ENCODE measurements at places on chromosomes 5 and 9.

GRCh38 chr5:139696167-139696893, 48.2 kb downstream of the CXXC5 start:
- H3K4me3 ChIP-seq, result peak overlapping the region; percentile 28
- peak overlapping the region; percentile 96 for H3K27ac ChIP-seq
- no peak for DNase-seq
- H3K27me3 ChIP-seq, result no peaks in the 10 kb centered on the region
- H3K4me1 ChIP-seq, result peaks cover 81% of the 10 kb centered on the region

- H3K36me3 ChIP-seq, result no peaks in the 10 kb centered on the region
- H3K27ac ChIP-seq, result no peak overlapping the region
- DNase-seq, result no peak
- no peak overlapping the region for H3K4me3 ChIP-seq
- no peaks in the 10 kb centered on the region for H3K27me3 ChIP-seq
These were observed 196.6 kb upstream of the CD180 start for GRCh38 chr5:67393211-67393610.

- peak overlapping the region; percentile 58 for H3K27ac ChIP-seq
- no peak for DNase-seq
- H3K27me3 ChIP-seq, result no peaks in the 10 kb centered on the region
- peaks cover 66% of the 10 kb centered on the region for H3K4me1 ChIP-seq
- H3K36me3 ChIP-seq, result peaks cover 1% of the 10 kb centered on the region
These were observed 33.8 kb downstream of the ERGIC1 start for GRCh38 chr5:172867761-172868435.

- H3K36me3 ChIP-seq, result no peaks in the 10 kb centered on the region
- peak overlapping the region; percentile 50 for H3K27ac ChIP-seq
- no peaks in the 10 kb centered on the region for H3K27me3 ChIP-seq
These were observed 311.0 kb downstream of the AGTPBP1 start for GRCh38 chr9:85430659-85431338.

DNA sequence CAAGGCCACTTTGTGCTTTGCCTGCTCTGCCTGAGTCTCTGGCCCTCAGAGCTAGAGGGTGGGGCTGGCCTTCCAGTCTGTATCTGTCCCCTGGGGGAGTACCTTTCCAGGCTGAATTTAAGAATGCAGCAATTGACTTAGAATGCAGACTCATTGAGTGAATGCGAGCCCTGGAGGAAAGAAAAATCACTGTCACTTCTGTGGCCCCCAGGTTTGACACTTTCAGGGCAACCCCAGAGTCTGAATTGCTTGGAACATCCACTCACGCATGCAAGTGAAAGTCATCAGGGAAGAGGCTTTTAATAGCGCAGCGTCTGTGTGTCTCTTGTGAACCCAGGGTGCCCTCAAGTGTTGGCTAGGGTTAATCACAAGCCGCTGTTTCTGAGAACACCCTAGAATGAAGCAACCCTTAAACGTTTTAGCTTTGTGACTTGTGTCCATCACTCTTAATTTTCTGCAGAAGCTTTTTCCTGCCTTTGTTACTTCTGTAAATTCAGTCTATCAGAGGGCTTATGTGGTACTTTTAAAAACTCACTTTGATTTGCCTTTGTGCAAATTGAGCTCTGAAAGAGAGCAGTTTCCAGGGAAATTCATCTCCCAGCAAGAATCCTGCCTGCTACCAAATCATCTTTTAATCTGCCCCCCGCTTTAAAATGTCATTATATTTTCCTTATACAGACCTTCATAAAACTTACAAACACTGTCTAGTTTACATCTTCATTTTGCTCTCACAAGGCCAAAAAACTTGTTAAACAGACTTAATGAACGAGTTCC, 146.8 kb upstream of the IQGAP2 start:
- peaks cover 9% of the 10 kb centered on the region for H3K4me1 ChIP-seq
- no peaks in the 10 kb centered on the region for H3K27me3 ChIP-seq
- DNase-seq, result peak; percentile 69
- H3K27ac ChIP-seq, result no peak overlapping the region
- H3K36me3 ChIP-seq, result no peaks in the 10 kb centered on the region
- no peak overlapping the region for H3K4me3 ChIP-seq

GRCh38 chr9:15707000-15707399, 154.2 kb downstream of the CCDC171 start:
- no peaks in the 10 kb centered on the region for H3K27me3 ChIP-seq
- H3K4me1 ChIP-seq, result no peaks in the 10 kb centered on the region
- DNase-seq, result no peak
- H3K4me3 ChIP-seq, result no peak overlapping the region
- H3K27ac ChIP-seq, result no peak overlapping the region

DNA sequence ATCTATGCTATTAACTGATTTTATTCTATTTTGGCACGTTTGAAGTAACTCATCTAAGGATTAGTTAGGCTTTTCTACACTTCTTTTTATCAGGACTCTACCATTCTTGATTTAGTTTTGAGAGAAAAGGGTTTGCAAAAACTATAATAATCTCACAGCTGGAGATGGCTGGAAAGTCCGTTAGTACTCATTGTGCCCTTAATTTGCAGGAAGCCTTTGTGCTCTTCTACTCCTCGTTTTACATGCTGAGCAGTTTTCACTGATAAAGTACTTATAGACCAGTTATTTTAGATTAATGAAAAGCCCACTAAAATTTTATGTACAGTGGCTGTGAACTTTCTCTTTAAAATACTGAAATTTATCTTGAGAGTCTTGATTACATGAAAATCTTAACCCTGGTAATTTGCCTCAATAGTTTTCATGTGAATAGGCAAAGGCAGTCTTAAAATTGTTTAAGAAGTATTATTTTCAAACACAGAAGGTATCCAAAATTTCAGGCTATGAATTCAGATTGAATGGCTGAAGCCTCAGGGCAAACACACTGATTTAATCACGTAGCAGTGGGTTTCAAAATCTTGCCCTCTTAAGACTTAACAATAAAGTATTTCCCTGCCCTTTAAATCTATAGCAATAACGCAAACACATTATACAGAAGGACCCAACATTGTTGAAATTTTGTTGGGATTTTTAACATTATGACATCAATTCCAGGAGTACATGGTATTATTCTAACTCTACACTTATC, 18.6 kb downstream of the MLLT3 start:
- DNase-seq, result no peak
- H3K27ac ChIP-seq, result no peak overlapping the region
- H3K27me3 ChIP-seq, result no peaks in the 10 kb centered on the region
- no peak overlapping the region for H3K4me3 ChIP-seq
- no peaks in the 10 kb centered on the region for H3K4me1 ChIP-seq
- no peaks in the 10 kb centered on the region for H3K36me3 ChIP-seq

DNA sequence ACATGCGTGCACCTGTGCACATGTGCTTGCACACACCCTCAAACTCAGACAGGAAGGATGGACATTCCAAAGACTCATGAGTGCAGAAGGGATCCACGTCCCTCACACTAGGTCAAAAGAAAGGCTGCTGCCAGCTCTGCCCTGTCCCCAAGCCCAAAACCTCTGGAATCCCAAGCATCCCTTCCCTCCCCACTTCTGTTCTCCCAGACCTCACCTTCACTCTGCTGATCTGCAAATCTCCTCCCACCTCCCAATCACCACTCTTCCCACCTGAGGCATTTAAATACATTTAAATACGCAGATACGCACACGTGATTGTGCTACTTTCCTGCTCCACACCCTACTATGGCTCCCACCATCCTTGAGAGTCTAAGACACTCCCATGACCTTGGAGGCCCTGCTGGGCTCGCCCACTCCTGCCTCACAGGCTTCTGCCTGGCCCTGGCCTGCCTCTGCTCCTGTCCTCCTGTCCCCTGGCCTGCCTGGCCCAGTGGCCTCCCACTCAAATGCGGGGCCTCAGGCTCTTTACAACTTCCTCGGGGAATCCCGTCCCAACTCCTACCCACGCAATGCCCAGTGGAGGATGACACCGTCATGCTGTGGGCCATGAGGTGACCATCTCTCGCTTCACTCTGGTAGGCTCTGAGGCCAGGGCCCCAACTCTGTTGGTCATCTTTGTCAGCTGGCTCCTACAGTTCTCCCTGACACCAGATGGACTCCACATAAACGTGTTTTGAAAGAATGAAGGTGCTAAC, 478.4 kb upstream of the DAP start:
- DNase-seq, result no peak
- peaks cover 12% of the 10 kb centered on the region for H3K36me3 ChIP-seq
- H3K27ac ChIP-seq, result no peak overlapping the region
- H3K4me3 ChIP-seq, result no peak overlapping the region

DNA sequence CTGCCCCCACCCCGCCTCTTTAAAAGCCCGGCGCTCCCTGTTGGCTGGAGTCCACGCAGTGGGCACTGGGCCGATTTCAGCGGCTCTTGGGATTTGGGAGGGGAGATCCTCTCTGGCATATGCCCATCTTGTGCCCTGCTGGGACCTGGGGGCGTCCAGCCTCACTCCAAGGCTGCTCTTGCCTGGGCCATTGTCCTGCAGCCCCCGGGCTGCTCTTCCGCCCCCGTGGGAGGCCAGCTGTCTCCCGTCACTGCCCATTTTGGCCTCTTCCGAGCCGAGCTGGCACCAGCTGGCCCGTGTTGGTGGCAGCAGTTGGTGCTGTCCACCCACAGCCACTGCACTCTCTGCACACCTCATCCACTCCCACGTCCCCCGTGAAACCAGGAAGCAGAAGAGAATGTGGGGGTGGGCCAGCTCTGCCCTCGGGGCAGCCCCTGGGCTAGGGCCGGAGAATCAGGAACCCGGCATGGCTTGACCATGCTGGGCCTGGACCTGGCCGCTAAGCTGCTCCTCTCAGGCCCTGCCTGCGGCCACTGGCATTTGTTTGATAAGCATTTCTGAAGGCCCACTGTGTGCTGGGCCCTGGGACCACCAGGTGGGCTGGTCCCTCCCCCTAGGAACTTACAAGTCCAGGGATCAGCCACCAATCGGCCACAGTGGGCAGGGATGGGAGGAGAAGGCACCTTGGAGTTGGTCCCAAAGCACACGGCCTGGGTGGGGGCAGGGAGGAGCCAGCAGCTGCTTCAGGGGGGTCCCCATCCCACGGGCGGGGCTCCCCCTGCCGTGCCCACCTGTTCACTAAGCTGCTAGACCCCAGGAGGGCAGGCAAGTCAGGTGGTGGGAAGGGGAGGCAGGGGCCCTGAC, 2.2 kb downstream of the C8G start:
- peaks cover 16% of the 10 kb centered on the region for H3K36me3 ChIP-seq
- peaks cover 75% of the 10 kb centered on the region for H3K4me1 ChIP-seq
- no peaks in the 10 kb centered on the region for H3K27me3 ChIP-seq

DNA sequence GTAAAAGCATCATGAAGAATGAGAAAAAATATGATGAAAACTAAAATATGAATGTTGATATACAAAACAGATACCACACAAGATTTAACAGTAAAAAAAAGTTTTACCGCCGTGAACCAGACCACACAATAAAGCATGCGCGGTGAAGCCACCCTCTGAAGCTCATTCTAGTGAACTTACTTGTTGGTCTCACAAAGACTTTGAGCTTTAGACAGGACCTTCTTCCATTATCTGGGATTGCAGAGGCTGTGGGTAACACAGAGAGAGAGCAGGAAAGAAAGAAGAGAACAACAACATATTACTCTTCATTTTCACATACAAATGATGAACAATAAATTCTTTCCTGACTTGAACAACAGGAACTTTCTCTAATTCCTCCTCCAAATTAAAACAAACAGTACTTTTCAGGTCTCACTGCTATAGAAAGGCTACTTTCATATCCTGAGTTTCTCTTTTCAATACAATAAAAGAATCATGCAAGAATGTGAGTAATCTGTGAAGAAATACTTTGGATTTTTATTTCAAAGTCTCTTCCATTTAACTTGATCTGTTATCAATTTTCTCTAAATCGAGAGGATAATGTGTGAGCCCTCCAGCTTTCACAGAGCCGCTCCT, 283.1 kb downstream of the EFNA5 start:
- no peaks in the 10 kb centered on the region for H3K27me3 ChIP-seq
- no peak overlapping the region for H3K27ac ChIP-seq
- H3K4me1 ChIP-seq, result no peaks in the 10 kb centered on the region
- no peak overlapping the region for H3K4me3 ChIP-seq
- DNase-seq, result no peak
- H3K36me3 ChIP-seq, result no peaks in the 10 kb centered on the region

DNA sequence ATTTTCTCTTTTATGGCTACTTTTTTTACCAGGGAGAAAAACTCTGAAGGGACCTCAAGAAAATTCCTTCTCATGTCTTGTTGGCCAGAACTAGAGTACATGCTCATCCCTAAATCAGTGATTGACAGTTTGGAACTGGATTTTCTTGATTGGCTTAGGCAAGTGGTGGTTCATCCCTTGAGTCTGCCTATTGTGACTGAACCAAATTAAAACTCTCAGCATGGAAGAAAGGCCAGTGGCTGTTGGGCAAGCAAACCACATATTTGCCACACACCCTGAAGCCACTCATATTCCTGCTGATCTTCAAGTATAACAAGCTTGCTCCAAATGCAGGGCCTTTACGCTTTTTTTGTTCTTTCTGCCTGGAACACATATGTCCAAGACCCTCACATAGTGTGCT, 7.2 kb upstream of the HOMER1 start:
- no peak for DNase-seq
- H3K4me3 ChIP-seq, result no peak overlapping the region
- H3K36me3 ChIP-seq, result no peaks in the 10 kb centered on the region
- H3K27ac ChIP-seq, result no peak overlapping the region

DNA sequence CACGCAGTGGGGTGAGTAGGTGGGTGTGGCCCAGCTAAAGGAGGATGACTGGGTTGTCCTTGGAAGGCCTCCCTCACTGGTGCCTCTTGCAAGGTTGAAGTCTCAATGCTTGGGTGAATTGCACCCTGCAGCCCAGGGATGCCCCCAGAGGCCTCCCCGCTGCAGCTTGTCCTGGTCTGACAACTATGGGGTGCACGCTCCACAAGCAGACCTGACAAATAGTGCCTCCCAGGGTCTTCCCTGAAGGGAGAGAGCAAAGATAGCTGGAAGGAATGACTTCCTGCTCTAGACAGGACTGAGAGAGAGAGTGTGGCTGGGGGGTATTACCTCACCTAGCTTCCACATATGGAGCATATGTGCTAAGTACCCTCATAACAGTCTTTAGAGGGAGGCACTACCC, 1.7 kb downstream of the PSD2 start:
- DNase-seq, result no peak
- H3K27me3 ChIP-seq, result peaks cover 28% of the 10 kb centered on the region
- peaks cover 6% of the 10 kb centered on the region for H3K36me3 ChIP-seq
- no peak overlapping the region for H3K4me3 ChIP-seq

GRCh38 chr9:79672891-79673290, 101.1 kb downstream of the TLE4 start:
- H3K4me1 ChIP-seq, result no peaks in the 10 kb centered on the region
- no peak overlapping the region for H3K27ac ChIP-seq
- no peaks in the 10 kb centered on the region for H3K27me3 ChIP-seq

DNA sequence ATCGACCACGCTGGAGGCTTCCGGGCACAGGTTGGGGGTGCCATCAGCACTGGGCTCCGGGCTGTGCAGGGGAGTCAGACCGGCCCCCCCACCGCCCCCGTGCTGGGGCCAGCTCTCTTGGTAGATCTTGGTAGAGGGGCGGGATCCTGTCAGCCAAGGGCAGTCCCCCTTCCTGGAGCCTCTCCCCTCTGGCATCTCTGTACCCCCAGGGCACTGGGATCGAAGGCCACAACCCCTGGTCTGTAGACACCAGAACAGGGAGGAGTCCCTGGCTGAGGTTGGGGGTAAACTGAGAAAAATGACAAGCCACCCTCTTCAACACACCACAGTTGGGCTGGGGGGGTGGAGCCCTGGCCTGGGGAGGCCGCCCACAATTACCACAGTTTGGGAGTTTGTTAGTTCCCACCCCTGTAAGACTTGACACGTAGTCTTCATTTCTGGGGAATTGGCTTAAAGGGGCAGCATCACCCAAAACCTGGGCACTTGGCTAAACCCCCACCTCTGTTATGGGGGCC, 882 bp downstream of the CERCAM start:
- peaks cover 3% of the 10 kb centered on the region for H3K27me3 ChIP-seq
- peak overlapping the region; percentile 74 for H3K4me3 ChIP-seq
- H3K4me1 ChIP-seq, result peaks cover 26% of the 10 kb centered on the region

All from spinal cord (tissue), 10 donors.